NCI-H345 (cell line): ENCODE measurements at places on chromosomes 7 and 10.

DNA sequence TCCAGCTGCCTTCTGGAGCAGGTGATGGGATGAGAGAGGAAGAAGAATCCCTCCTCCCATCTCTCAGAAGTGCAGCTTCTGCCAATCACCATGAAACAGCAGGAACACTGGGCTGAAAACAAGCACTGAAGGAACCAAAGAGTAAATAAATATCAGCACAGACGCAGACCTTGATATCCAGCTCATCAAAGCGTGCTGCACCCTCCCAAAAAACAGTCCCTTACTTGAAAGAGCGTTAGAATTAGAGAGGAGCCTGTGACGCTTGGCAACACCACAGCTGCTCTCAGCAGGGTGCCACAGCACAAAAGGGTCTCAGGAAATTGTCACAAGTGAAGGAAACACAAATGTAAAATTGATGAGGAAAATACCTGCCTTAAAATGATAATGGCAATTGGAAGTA, 39.5 kb downstream of the KLF6 start:
- DNase-seq, result peak; percentile 46

DNA sequence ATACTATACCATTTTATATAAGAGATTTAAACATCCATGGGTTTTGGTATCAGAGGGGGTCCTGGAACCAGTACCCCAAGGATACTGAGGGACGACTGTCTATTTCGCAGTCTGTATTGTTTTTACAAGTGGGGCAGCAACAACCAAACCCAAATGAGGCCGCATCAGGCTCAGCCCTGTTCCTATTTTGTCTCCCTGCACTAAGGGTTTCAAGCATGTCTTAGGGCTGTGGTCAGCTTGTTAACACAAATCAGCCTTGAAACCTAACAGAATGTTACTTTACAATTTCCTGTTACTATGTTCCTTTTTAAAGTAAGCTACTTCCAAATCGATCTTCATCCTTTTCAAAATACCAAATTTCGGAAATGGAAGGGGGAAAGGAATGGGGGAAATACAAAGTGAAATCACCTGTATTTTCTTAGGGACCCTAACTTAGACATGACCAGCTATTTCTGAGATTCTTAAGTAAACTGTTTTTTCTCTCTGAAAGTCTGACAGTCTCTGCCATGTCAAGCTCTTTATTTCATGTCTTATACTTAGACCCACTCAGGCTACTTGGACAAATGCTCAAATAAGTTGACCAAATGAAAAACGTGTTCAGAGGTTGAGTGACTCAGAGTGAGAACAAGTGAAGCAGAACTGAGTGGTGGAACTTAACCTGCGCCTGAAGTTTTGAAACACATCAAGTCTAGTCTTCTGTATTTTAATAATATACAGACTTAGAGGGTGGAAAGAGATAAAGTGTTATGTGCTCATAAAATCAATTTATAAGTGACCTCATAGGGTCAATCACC, 75.8 kb downstream of the C1GALT1 start:
- no peak for DNase-seq

- no peak for DNase-seq
Measured at GRCh38 chr10:117547716-117548668, 5.4 kb downstream of the EMX2 start.

- no peak for DNase-seq
Measured at GRCh38 chr7:146346096-146346495, 229.5 kb downstream of the CNTNAP2 start.

- no peak for DNase-seq
Measured at GRCh38 chr10:5477948-5478693, 21.2 kb downstream of the CALML5 start.
